ENCODE measurements at places on chromosomes 1 and 21.

- peak; percentile 19 for DNase-seq
Observed at GRCh38 chr1:47569681-47570470, 132.0 kb downstream of the FOXD2 start.

DNA sequence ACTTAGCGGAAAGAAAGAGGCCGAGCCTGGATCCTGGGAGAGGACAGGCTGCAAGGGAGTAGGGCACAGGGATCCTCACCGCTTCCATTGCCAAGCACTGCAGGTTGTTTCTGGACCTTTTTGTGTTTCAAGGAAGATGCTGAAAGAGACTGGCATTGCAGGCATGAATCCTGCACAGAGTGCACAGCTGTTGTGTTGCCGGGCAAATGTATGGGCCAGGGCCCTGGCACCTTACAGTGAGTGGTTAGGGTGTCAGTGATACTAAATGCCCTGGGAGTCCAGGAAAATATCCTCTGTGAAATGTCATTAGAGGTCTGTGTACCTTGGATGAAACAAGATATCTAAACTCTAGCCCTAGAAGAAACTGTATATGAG is 145.5 kb upstream of the FGGY start:
- no peak for DNase-seq

DNA sequence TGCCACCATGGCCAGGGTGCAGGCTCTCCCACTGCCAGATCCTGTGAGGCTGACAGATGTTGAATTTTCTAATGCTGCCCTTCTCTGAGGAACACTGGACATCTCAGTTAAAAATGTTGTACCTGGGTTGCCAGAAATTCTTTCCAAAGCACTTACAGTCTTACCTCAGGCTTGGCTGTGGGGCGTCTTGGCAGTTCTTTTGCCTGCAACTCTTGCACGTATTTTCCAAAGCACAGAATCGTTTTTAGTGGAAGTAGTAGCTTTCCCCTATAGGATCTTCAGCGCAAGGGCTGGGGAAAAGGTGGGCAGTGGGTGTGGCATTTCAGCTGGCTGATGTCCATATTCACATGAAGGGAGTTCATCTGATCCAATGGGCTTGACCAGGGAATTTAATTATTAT is 53.9 kb downstream of the EDN2 start:
- no peak for DNase-seq

- DNase-seq: no peak
Observed at GRCh38 chr21:45256021-45256911, 31.4 kb downstream of the POFUT2 start.

DNA sequence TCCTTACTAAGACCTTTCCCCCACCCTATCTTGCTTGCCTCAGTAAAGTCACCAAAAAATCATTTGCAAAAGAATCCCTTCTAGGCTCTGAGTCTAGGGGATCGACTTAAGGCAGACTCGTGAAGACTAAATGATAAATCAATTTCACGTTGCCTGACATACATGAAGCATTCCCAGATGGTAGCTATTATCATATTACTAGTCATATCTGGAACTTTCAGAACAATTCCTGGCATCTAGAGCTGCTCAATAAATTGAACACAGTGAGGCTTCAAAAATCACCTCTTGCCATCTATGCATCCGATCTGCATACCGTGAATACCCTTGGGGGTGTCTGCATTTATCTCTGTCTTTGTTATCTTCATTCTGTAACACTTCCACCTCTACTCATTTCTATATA is 49.6 kb upstream of the DAB1 start:
- DNase-seq: no peak

GRCh38 chr1:16189003-16189402 is 23.4 kb downstream of the ARHGEF19 start:
- no peak for DNase-seq

- DNase-seq: no peak
Observed at GRCh38 chr1:206116191-206116872, 856 bp downstream of the AVPR1B start.

- no peak for DNase-seq
Observed at GRCh38 chr1:167551362-167551761, 2.2 kb downstream of the CREG1 start.

DNA sequence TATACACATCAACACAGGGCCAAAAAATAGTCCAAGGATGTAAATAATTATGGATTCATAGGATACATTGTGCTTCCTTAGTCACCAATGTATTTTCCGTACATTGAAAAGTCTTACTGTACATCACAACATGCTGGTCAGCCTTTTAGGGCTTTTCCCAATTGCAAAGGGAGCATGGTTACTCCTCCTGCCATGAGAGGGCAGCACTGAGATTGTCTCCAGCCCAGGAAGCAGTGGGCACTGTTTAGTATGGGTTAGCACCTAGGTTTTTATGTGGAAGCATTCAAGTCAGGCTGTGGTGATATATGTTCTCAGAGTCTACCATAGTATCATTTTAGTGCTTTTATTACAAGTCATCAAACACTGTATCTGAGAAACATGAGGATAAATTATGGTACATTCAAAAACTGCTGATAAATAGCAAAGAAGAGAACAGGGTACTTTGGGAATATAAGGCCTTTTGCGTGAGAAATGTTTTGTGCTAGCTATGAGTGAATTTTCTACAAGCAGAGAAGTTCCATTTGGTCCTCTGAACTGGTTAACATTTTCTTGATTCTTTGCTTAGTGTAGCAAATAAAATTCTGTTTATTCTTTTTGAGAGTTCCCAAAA is 34.0 kb downstream of the ST6GALNAC5 start:
- peak; percentile 21 for DNase-seq

DNA sequence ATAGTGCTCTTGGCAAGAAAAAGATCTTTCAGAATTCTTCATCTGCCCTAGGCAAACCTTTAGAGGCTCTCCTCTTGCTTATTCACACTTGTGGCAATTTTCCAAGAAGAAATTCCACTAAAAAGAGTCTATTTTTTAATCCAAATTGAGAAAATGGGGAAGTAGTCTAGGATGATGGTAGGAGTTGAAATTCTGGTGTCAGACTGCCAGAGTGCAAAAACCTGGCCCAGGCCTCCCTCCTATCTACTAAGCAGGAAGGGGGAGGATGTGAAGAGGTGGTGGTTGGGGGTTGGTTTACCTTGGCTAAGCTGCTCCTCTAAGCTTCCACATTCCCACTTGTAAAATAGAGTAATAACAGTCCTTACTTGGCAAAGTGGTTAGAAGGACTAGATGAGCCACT is 120.6 kb upstream of the KCNJ15 start:
- peak; percentile 91 for DNase-seq

GRCh38 chr21:44924606-44925377 is 4.1 kb upstream of the ITGB2 start:
- DNase-seq: no peak

GRCh38 chr21:33854604-33855003 is 61.0 kb downstream of the ATP5PO start:
- DNase-seq: no peak

DNA sequence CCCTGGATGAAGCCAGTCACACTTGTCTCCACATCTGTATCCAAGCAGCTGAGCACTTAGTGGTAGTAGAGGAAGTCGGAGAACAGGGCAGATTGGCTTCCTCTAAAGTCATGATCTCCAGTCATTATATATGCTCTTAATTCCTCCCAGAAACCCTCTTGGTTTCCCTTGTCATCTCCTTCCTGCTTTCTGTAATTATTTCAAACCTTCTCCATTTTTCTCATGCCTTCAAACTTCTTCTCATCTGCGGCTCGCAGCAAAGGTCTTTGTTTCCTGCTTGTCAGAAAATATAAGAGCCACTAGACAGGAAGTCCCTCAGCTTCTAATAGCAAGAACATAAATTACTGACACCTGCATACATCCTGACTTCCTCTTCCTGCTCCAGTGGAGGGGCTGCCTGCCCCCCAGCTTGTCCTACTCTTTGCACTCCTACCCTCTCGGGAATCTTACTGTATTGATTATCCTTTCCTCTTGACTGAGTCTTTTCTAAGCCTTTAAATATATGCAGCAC is 124.6 kb upstream of the NGF start:
- no peak for DNase-seq

GRCh38 chr1:154553056-154554030 is 5.1 kb downstream of the UBE2Q1 start:
- no peak for DNase-seq

DNA sequence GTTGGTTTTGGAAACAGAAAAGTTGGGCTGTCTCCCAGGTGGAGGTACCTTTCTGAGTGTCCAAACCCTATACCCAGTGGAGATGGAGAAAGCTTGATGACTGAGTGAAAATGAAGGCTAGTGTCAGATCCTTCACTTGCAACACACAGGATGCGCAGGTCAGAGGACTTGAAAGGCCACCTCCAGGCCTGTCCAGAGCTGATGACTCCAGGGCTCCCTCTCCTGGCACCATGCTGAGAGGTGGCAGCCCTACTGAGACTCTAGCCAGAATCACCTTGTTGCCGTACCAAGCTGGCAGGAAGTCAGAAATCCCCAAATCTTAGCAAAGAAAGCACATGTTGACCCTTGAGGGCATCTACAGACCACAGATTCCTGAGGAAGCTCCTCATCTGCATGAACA is 16.4 kb downstream of the KNCN start:
- peak; percentile 31 for DNase-seq

- DNase-seq: no peak
Observed at GRCh38 chr1:244841273-244841927, 5.9 kb downstream of the COX20 start.

- no peak for DNase-seq
Observed at GRCh38 chr21:15060543-15061175, 4.1 kb downstream of the NRIP1 start.

GRCh38 chr1:176461576-176461975 is 1.4 kb upstream of the PAPPA2 start:
- no peak for DNase-seq

DNA sequence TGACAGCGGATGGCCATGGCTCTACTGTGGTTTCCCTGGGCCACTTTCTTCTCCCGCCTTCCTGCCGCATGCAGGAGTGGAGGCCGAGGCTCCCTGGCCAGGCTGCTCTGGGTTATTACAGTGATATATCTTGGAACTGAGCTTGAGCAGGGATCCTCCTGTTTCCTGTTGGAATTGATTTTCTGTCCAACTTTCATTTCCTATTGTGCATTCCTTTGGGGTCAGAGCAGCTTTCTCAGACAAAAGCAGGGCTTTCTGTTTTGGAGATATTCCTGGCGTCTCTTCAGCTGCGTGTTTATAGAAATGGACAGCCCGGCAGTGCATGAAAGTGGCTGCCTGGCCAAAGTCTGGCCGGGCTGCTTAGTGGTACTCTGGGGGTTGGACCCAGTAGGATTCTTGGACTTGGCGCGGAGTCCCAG is 146.4 kb downstream of the KIF26B start:
- DNase-seq: no peak

DNA sequence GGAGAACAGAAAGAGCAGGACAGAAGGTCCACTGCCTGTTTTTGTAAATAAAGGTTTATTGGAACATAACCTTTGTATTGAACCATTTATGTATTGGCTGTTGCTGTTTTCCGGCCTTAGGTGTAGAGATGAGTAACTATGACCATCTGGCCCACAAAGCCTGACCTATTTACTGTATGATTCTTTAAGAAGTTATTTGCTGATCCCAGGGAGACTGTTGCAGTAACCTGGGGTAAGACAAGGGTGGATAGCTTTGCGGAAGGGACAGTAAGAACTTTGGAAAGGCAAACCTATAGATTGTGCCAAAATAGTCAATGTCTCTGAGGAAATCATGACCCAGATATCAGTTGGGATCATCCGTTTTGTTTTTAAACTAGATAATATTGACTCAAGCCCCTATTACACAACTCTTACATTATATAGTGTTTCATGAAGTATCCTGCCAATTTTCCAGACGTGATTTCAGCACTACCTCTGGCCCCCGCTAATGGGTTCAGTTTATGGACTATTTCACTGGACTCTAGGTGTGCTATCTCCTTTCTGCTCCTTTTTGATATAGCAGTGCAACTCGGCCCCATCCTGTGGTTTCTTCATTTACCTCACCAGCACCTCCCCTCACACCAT is 20.8 kb upstream of the TLCD4 start:
- no peak for DNase-seq

DNA sequence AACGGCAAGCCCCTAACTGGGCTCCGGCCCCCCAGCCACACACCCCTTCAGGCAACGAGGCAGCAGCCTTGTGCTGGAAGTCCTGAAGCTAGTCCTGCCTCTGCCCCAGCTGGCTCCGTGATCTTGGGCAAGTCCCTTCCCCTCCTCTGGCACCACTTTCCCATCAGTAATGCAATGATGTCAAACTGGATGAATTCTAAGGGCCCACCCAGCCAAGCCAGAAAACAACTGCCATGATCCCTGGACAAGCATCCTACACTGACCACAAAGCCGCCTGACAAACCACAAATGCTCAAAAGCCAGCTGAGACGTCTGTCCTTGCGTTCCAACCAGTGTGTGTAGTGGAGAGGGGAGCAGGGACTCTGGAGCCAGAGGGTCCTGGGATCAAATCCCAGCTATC is 26.8 kb downstream of the IFFO2 start:
- DNase-seq: no peak

DNA sequence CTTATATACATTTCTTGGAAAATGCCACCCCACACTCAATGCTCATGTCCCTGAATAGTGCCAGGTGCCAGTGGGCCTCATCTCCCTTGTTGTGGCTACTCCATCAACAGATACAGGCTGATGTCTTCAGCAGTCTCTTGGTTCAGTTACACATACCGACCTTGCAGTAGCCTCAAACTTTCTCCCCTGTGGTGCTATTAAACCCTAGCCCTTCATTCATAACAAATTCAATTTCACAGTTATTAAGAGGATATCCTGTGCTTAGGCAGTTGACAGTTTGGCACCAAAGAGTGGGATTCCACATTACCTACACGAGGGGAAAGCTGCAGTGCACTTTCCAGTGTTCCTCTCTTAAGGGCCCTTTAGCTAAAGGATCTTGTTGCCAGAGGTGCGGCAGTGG is 35.9 kb upstream of the CAMK1G start:
- no peak for DNase-seq

GRCh38 chr1:30748699-30749401 is 8.7 kb downstream of the LAPTM5 start:
- DNase-seq: no peak

GRCh38 chr21:45887120-45887611 is 94.4 kb upstream of the COL6A1 start:
- DNase-seq: no peak

GRCh38 chr1:152858062-152858461 is 1.7 kb upstream of the LCE7A start:
- DNase-seq: no peak
